Fibroblast of lung (primary cell): ENCODE measurements at places on chromosomes 4 and X. TPM values are rescaled to one million over a fixed set of nuclear protein-coding genes. Genes with fewer than 3 reads are reported as not detected.

Gene PAGE2
- total RNA-seq = not detected in 2 replicates

Gene SCRG1
- 0.17 and 1.0 TPM in 2 replicates for total RNA-seq

Gene PRDM8
- total RNA-seq = 2.6 and 8.8 TPM in 2 replicates

Gene ZNF711
- 0.50 and 1.0 TPM in 2 replicates for total RNA-seq

Gene RRH
- total RNA-seq = under 0.01 TPM in 2 replicates

Gene UGT2B28
- total RNA-seq = not detected in 2 replicates

Gene SMIM10L2A
- total RNA-seq = 0.51 and 0.66 TPM in 2 replicates

Gene ADH1C
- total RNA-seq = 0.77 and 0.83 TPM in 2 replicates

Gene RAP2C
- 13.6 and 24.4 TPM in 2 replicates for total RNA-seq

Gene PI4K2B
- total RNA-seq = 11.3 and 21.0 TPM in 2 replicates

Gene NPY2R
- not detected in 2 replicates for total RNA-seq

Gene ETDB
- not detected in 2 replicates for total RNA-seq

Gene TAF7L
- total RNA-seq = 0.33 and 0.51 TPM in 2 replicates

Gene KDR
- 0.26 TPM in 1 of 2 replicates, not detected in the other for total RNA-seq

Gene WDFY3
- 64.5 and 88.8 TPM in 2 replicates for total RNA-seq

Gene LIN54
- 10.0 and 15.2 TPM in 2 replicates for total RNA-seq

Gene GAGE2A
- total RNA-seq = not detected in 2 replicates

Gene CLDN2
- total RNA-seq = not detected in 2 replicates

Gene HTR2C
- not detected in 2 replicates for total RNA-seq

Gene SSX2
- not detected in 2 replicates for total RNA-seq

Gene DRD5
- total RNA-seq = not detected in 2 replicates

Gene BCOR
- total RNA-seq = 4.9 and 5.8 TPM in 2 replicates

Gene PCDH19
- under 0.01 and 0.26 TPM in 2 replicates for total RNA-seq

Gene ARHGAP6
- 6.9 and 11.7 TPM in 2 replicates for total RNA-seq
